GM12891 (cell line): ENCODE measurements at places on chromosomes 3 and 15.
A peak's percentile ranks its signal among the peaks of the same experiment; 100 is the strongest.

DNA sequence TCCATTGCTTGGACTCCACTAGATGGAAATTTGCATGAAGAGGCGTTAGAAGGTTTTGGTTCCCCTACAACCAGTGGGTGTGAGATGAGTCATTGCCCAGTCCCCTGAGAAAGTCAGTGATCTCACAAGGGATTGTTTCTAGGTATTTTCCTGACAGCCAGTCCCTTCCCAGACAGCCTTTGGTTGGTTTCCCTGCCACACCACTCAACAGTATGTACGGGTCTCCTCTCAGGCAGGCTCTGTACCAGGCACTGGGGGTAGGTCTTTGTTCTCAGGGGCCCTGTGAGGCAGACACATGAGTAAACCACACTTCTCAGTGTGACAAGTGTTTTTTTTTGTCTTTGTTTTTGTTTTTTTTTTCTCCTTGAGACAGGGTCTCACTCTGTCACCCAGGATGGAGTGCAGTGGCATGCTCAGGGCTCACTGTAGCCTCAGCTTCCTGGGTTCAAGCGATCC lies 4.0 kb downstream of the LAMP3 start:
- peak; percentile 68 for DNase-seq

GRCh38 chr3:57787867-57788623 lies 31.9 kb downstream of the SLMAP start:
- peak; percentile 25 for DNase-seq

DNA sequence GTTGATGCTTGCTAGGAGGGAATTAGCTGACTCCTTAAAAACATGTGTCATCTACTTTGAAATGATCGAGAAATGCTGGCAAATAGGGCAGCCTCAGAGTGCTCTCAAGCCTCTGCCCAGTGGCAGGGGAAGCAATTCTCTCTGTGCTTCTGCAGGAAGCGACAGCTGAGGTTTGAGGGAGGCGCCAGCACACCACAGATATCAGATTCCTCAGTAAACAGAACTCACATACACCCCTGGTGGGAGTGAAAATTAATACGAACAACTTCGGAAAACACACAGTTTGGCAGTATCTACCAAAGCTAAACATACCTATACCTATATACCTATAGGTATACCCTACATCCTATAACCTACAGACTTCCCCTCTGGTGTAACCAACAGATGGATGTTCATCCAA lies 61.3 kb downstream of the NSMCE3 start:
- no peak for DNase-seq

GRCh38 chr3:23341147-23341838 lies 138.2 kb downstream of the UBE2E2 start:
- DNase-seq: no peak

DNA sequence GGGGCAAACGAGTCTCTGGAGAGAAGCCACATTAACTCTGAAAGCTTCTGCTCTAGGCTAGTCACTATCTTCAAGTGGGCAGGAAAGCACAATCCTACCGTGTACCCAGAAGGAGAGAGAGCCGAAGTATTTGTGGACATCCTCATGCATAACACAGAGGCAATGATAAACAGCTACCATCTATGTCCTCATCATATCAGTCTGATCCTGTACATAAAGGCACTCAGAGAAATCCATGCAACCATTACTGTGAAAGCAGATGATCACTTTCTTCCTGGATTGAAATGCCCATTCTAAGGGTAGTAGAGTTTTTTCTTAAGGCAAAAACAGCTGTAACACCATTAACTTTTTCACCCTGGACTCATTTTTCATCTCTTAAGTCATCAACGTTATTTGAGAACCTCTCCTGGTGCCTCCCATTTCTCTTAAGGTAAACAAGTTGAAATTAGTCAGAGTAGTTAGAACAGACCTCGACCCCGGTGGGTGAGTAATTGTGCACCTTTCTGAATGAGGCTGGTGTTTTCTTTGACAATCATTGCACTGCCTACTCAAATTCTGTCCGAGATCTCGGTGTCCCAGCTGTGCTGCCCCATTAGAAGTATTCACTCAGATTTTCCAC lies 327.4 kb downstream of the SHQ1 start:
- DNase-seq: no peak

DNA sequence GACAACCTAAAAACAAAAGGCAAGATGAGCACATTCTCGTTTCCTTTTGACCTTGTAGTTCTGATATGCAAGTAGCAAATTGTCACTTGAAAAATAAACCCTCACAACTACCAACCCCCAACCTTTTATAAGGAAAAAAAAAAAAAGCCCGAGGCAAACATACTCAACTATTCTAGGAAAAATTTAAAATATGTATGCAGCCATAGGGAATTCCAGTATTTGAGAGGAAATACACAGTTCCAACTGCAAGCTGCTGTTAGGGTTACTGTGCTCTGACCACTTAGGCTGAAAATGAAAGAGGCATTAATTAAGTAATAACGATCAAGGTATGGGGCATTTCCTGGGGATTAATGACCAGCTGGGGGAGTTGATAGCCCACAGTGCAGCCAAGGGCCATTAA lies 281.9 kb upstream of the DPH6 start:
- DNase-seq: no peak

DNA sequence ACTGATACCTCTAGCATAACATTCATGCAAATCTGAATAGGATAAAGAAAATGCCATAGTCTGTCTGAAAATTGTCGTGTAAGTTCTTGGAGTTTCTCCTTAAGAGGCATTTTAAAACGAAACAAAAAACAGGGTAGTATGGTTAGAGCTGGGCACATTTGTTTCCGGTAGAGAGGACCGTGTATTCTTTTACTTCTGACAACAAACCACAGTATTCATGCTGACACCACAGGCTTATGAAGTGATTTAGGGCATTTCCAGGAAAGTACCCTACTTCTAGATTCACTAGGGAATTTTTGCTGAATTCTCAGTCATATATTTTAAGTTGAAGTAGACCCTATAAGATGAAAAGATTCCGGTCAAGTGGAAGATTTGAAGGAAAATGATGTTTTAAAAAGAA lies 541.3 kb downstream of the UNC13C start:
- DNase-seq: no peak

DNA sequence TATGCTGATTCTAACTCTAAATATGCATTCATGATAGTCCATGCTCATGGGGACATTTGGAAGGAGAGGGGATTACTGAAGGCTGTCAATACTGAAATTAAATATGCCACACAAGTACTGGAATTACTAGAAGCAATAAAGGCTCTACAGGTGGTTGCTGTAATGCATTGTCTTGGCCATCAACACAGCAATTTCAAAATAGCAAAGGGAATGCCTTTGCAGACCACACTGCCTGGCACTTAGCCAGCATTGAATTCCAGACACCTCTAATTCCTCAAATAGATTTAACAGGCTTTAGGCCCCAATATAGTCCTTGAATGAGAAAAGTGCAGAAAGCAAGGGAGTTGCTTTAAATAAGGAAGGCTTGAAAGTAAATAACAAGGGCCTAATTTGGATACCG lies 115.8 kb upstream of the PLCL2 start:
- no peak for DNase-seq

- no peak for DNase-seq
Measured at GRCh38 chr3:182971637-182972036, 8.7 kb downstream of the DCUN1D1 start.

DNA sequence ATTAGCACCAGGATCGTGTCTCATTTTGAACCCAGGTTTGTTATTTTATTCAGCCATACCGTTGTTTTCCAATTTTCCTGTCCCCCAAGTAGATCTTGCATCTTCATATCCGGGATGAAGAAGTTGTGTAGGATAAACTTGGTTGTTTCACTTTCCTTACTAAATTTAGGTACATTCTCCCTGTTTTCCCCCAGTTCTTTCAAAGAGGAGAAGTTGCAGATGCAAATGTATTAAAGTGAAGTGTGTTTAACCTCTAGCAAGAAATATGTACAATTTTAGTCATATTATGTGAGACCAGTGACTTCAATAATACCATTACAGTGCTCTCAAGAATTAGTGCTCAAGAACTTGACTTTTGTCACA lies 1.3 kb downstream of the ATXN7 start:
- no peak for DNase-seq
